ENCODE measurements at places on chromosomes 11 and 22.

- DNase-seq = no peak
Observed at GRCh38 chr11:62115085-62115694, 8.6 kb upstream of the INCENP start.

- no peak for DNase-seq
Observed at GRCh38 chr11:115941481-115941993, 437.3 kb upstream of the CADM1 start.

GRCh38 chr22:29313576-29314466, 1.7 kb downstream of the RASL10A start:
- DNase-seq = no peak

- peak; percentile 59 for DNase-seq
Observed at GRCh38 chr11:47916361-47916841, 64.0 kb upstream of the PTPRJ start.

DNA sequence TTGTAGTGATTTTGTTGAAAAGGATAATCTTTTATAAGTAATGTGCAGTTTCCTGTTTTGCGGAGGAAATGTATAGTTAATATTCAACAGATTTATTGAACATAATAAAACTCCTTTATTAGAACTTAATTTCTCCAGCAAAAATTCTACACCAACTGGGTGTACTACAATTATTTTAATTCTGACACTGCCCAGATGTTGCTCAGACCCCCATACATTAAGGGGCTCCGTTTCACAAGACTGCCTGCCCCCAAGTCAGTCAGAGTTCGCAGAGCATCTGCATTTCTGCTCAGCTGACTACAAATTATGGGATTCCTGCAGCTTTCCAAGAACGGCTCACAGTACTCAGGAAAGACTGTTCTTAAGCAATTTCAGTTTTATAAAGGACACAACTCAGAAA, 6.2 kb downstream of the CEP57 start:
- DNase-seq = no peak

- DNase-seq = no peak
Observed at GRCh38 chr11:97717922-97718321, 1302.8 kb upstream of the CNTN5 start.

- DNase-seq = no peak
Observed at GRCh38 chr11:59204746-59205145, 8.0 kb downstream of the MPEG1 start.

GRCh38 chr22:25186140-25186539, 13.5 kb upstream of the CRYBB3 start:
- no peak for DNase-seq

- no peak for DNase-seq
Observed at GRCh38 chr22:23181721-23182308, 1.5 kb downstream of the BCR start.

GRCh38 chr11:66694732-66695207, 17.1 kb upstream of the RBM4B start:
- DNase-seq = peak; percentile 83

GRCh38 chr11:11125618-11126017, 227.4 kb downstream of the CSNK2A3 start:
- DNase-seq = no peak

All from muscle of arm (tissue), 14 donors.